ENCODE measurements at places on chromosomes 1 and 21. TPM values are rescaled to one million over a fixed set of nuclear protein-coding genes. Genes with fewer than 3 reads are reported as not detected.

Gene TSSK3
- polyA plus RNA-seq, result 6.1 TPM

Gene SH2D1B
- 2.1 TPM for polyA plus RNA-seq

Gene ACTN2
- 3.1 TPM for polyA plus RNA-seq

Gene RGS13
- polyA plus RNA-seq, result 2.3 TPM

Gene COL9A2
- 11.0 TPM for polyA plus RNA-seq

Gene SERINC2
- polyA plus RNA-seq, result 65.3 TPM

Gene PPFIA4
- polyA plus RNA-seq, result 4.1 TPM

Gene WARS2
- 22.1 TPM for polyA plus RNA-seq

Data from large intestine (tissue), 12 donors.